ENCODE measurements at places on chromosomes 13 and 19.

- no peak for DNase-seq
Observed at GRCh38 chr13:71242201-71242600, 624.8 kb downstream of the DACH1 start.

- DNase-seq, result no peak
Observed at GRCh38 chr13:31556376-31556775, 182.9 kb upstream of the RXFP2 start.

DNA sequence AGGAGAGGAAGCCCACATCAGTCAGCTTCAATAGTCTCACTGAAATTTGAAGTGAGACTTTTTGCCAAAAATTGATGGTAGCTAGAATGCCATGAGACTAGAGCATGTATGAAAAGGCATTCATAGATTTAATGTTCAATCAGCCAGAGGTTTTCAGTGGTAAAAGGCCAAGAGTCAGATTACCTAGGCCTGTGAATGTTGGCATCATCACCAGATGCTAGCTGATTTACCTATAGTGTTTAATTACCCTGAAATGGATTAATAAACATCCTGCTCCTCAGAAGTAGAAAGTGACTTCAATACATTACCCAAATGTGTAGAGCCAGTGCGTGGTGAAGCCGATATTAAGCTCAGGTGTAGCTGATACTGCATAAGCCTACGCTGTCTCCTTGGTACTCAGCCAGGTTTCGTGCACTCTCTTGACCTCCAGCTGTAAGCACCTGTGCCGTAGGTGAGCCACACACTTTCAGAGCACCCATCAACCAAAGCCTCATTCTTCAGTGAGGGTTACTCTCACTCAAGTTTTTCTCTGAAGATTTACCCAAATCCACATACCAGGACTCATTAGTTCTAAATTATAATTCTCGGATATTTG lies 1140.3 kb upstream of the SLC10A2 start:
- DNase-seq, result no peak

DNA sequence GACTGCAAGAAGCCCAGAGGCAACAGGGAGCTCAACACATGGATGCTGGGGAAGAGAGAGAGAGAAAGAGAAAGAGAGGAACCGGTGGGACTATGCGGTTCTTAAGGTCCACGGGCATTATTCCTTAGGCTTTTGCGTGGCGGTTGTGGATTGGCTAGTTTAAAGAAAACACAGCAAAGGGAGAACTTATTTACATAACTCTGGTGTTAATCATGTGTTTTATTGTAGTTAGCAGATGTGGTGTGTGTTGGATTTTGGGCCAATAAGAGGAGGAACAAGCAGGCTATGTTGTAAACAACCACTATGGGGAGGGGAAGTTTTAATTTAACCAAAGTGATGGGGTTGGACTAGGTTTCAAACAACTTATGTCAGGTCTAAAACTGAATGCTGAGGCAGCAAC lies 275.3 kb upstream of the KLF12 start:
- DNase-seq, result no peak

DNA sequence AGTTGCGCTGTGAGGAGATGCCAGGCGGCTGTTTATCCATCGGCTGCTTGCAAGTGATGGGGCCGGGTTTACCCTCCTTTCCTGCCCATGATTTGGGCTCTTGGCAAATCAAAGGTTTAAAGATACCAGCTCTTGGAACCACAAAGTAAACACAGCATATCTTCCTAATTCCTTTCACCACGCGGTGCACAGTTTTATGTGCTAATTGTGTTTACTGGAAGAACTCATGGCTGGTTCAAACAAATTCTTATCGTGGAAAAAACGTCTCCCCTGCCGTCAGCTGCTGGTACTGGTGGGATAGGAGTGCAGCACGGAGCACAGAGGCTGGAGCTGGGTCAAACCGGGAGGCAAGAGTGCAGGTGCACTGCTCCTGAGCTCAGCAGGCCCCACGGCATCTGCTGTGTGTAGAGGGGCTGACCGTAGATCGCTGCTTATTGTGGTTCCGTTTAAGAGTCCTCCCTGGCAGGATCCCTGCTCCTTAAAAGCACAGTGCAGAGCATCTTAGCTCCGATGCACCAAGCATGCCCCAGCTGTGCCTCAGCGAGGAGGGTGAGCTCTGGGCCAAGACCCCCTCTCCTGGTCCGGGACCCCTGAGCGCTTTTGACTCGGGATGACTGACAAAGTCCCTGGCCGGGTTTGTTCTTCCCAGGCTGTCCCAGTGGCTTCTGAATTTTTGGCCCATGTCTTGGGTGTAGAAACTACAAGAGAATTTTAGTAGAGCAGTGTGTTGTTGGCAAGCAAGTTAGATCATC lies 51.3 kb upstream of the GAS6 start:
- DNase-seq, result no peak

GRCh38 chr13:46855664-46856063 lies 41.2 kb downstream of the HTR2A start:
- DNase-seq, result no peak

DNA sequence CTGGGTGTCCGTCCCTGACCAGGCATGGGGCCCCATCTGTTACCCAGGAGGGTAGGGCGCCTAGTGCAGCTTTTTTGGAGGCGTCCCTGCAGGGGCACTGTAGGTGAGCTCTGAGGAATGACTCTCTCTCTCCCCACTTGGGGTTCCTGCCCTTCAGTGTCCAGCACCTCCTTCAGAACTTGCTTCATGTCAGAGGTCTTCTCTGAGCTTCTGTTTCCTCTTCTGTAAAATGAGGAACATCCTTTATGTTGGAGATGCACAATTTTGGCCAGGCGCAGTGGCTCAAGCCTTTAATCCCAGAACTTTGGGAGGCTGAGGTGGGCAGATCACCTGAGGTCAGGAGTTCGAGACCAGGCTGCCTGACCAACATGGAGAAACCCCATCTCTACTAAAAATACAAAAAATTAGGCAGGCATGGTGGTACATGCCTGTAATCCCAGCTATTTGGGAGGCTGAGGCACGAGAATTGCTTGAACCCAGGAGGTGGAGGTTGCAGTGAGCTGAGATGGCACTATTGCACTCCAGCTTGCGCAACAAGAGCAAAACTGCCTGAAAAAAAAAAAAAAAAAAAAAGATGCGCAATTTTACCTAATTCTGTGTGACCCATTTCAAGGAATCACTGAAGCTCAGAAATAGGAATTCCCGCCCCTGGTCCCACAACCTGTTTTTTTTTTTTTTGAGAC lies 15.2 kb upstream of the PIK3R2 start:
- no peak for DNase-seq

- DNase-seq, result peak; percentile 42
Observed at GRCh38 chr13:42970824-42971690, 21.0 kb downstream of the EPSTI1 start.

DNA sequence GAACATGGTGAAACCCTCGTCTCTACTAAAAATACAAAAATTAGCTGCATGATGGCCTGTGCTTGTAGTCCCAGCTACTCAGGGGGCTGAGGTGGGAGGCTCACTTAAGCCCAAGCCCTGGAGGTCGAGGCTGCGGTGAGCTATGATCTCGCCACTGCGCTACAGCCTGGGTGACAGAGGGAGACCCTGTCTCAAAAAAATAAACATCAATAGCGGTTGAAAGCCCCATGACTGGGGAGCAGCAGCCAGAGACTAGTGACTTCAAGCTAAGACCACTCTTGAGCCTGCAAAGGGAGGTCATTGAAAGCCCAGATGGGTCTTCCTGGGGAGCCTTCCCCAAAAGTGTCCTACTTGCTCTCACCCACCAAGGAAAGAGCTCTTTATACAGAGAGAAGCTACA lies 11.9 kb upstream of the ZNF709 start:
- no peak for DNase-seq

Measured in stimulated activated CD4-positive, alpha-beta T cell treated with anti-CD3 and anti-CD28 coated beads, Interleukin-1b, Interleukin-23, amount 100 ng/mL, for 48 hours (primary cell).